Smooth muscle cell of the brain vasculature (primary cell): ENCODE measurements at places on chromosomes 12 and 14.

DNA sequence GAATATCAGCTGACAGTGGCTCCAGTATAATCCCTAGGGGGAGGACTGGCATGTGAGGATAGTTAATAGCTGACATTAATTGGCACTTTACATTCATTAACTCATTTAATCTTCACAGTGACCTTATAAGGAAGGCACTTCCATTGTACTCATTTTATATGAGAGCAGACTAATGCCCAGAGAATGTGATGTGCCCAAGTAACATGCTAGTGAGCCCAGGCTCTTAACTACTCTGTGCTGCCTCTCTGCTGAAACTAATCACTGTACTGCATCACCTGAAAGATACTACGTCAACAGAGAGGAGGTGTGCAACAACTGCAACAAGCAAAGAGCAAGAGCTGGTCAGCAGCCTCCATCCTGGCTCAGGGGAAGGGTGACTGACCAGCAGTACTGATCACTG, 40.1 kb downstream of the GALNT4 start:
- no peak for DNase-seq

DNA sequence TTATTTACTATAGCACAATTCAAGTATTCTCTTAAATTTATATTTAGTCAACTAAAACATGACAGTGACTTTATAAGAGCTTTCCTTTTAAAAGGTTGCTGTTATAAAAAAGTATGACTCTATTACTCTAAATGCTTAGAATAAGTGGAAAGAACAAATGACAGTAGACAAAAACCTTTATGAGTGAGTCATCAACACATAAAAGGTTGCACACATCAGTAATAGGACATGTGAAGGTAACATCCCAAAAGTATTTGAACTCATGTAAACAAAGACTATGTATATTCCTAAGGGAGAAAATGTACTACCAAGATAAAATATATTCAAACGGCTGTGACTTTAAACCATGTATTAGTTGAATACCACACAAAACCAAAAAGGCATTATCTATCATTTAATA, 98.8 kb downstream of the PAWR start:
- no peak for DNase-seq

DNA sequence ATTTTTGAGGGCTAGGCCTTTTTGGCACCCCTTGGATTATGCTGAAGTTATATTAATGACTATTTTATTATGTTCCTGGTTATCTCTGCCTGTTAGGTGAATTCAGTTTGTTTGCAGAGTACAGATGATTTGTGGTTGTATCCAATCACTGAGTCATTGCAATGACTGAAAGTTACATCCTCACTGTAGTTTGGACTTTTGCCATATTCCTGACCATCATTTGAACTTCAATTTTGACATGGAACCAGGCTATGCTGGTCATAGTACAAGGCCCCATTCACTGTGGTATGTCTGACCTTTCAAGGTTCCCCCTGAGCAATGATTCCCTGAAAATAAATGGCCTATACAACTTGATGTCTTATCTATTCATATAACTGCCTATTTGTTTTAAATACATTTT, 621.0 kb downstream of the CCER1 start:
- no peak for DNase-seq

DNA sequence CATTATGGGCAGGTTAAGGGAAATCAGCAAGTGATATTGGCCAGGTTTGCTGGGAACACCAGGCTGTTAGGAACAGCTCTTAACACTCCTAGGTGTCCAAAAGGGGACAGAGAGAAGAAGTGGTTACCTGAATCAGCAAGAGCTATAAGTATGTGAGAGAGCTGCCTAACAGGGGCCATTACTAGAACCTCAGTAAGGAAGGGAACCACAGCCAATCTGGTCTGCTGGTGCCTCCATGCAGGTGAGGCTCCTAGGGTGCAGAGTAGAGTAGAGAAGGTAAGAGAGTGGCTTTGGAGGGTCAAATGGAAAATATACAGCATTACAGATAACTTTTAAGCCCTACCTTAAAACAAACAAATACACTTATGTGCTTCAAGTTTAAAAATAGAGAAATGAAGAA, 36.6 kb upstream of the CCT2 start:
- DNase-seq, result no peak

- DNase-seq, result no peak
These were observed 32.5 kb downstream of the PAWR start for GRCh38 chr12:79658221-79658620.

- no peak for DNase-seq
These were observed 19.3 kb downstream of the SLC25A3 start for GRCh38 chr12:98612696-98613334.

DNA sequence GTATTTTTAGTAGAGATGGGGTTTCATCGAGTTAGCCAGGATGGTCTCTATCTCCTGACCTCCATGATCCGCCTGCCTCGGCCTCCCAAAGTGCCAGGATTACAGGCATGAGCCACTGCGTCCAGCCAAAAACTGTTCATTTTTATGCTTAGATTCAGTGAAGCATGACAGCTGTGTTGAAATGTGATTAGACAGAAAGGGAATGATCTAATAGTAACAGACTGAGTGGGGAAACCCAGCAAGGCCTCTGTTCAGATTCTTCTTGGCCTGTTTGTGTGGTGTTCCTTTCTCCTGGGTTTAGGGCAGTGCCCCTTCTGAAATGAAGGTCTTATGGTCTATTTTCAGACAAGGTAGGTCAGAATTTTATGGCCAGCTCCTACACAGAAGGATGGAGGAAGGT, 11.8 kb upstream of the ABCD4 start:
- no peak for DNase-seq
